Central memory CD4-positive, alpha-beta T cell (primary cell): ENCODE measurements at places on chromosomes 6 and 20.

DNA sequence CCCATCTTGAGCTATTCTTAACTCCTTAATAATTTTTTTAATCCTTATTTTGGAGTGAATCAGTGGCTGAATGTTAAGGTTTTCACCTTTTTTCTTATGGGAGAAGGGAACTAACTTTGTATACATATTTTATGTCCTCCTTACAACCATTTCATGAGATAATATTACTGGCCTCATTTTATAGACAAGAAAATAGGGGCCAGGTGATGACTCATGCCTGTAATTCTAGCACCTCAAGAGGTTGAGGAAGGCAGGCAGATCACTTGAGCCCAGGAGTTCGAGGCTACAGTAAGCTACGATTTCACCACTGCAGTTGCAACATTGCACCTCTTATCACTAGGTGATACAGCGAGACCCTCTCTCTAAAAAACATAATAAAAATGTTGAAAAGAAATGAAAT lies 128.7 kb downstream of the TMEM242 start:
- DNase-seq, result no peak

GRCh38 chr6:157535340-157536222 lies 154.6 kb downstream of the ZDHHC14 start:
- DNase-seq, result peak; percentile 7

- no peak for DNase-seq
Measured at GRCh38 chr20:16760431-16761304, 12.5 kb downstream of the OTOR start.

- no peak for DNase-seq
Measured at GRCh38 chr6:96014846-96015517, 792 bp upstream of the FUT9 start.

- DNase-seq, result no peak
Measured at GRCh38 chr6:138145402-138145801, 16.3 kb upstream of the ARFGEF3 start.

GRCh38 chr6:23797041-23797440 lies 329.0 kb upstream of the NRSN1 start:
- no peak for DNase-seq

DNA sequence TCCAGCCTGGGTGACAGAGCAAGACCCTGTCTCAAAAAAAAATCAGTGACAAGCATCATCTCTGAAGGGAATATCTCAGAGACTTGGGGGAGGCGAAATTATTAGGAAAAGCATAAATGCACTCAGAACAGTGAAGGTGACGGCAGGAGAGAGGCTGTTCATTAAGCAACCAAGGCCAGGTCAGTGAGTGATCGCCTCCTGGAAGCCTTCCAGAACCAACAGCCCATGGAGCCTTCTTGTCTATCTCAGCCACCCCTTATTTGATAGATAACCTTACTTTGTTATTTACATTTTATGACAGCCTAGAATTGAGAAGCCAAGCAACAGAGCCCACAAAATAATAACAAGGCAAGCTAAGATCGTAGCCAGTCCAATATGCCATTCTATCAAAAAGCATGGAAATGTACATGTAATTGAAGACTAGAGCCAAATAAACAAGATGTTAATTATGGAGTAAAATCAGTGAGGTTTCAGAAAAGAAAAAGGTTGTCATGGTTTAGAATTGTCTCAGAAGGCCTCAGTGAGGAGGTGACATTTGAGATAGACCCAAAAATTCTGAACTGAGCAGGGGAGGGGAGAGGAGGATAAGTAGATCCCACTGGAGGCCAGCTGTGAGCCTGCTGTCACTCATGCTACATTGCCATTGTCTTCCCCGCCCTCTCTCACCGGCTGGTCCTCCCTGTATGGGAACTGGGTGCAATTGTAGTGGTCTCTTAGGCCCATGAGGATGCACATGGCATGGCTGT lies 17.8 kb downstream of the BNIP5 start:
- no peak for DNase-seq

DNA sequence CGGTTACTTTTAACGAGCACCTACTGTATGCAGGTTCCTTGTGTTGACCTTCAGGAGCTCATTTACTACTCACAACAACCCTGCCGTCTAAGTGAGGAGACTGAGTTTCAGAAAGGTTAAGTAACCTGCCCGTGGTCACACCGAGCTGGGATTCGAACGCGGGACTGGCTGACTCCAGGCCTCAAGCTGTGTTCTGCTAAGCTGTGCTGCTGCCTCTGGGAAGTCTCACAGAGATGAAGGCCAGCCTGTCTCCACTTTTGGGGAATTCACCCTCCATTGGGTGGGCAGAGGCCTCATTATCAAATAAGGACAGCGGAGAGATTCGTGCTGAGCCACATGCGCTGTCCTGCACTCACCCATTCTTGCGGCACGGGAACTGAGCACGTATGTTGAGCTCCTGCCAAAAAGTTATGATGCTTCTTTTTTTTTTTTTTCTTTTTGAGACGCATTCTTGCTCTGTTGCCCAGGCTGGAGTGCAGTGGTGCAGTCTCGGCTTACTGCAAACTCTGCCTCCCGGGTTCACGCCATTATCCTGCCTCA lies 25.9 kb upstream of the MYT1 start:
- DNase-seq, result no peak

DNA sequence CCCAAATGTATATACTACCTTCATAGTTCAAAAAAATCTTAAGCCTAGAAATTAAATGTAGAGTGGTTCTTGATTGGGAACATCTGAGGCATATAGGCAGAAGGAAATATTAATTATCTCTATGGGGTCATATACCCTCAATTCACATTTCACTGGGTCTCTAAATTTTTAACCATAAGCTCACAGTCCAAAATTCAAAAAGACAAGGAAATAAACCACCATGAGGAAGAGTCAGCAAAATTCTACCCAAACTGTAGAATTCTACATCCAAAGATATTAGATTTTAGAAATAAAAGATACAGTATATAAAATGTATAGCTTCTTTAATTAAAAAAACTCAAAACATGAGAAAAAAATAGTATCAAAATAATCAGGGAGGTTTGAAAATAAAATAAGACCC lies 15.5 kb downstream of the LY86 start:
- no peak for DNase-seq

DNA sequence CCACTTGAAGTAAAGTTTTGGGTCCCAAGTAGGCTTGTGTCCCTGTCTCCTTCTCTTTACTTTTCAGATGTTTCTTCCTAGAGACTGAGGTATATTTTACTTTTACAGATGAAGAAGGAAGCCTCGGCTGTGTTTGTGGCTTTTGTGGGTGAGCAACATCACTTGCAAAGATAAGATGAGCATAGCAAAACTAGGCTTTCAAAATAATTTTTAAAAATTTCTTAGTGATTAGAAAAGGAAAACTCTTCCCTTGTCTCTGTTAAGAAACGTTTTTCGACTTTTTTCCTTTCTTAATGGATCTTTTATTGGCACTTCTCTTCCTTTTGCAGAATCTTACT lies 7.6 kb downstream of the PTPN1 start:
- DNase-seq, result peak; percentile 24

GRCh38 chr6:35919085-35919826 lies 1.6 kb downstream of the SRPK1 start:
- no peak for DNase-seq

DNA sequence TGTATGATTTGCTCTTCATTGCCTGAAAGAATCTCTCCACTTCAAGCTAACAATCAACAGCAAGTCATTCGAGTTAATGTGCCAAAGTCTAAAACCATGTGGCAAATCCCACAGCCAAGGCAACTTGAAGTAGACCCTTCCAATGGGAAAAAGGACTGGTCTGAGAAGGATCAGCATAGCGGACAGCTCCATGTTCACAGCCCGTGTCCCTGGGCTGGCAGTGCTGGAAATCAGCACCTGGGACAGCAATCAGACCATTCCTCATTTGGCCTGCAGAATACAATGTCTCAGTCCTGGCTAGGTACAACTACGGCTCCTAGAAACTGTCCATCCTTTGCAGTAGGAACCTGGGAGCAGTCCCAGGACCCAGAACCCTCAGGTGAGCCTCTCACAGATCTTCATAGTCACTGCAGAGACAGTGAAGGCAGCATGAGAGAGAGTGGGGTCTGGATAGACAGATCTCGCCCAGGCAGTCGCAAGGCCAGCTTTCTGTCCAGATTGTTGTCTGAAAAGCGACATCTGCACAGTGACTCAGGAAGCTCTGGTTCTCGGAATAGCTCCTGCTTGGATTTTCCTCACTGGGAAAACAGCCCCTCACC lies 1.1 kb downstream of the GJA10 start:
- no peak for DNase-seq

DNA sequence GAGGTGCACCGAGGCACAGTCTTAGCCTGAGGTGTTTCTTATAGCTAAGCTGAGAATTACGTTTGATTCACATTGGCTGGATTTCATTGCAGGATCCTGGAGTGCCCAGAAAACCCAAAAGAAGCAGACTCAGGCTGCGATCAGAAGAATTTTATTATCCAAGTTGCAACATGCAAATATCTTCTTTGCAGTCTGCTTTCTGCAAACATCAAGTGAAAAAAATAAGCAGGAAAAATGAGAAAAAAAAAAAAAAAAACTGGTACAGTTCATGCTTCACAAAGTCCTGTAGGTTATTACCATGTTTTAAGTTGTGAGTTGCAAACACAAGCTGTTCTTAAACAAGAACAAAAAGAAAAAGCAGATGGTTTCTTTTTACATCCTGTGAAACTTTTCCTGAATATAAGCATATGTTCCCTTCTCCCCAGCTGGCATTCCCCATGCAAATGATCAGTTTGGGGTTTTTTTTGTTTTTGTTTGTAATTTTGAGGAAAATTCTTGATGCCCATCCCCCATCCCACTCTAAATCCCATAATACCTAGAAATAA lies 349.0 kb downstream of the CBLN4 start:
- DNase-seq, result no peak

GRCh38 chr6:89021629-89022028 lies 58.2 kb upstream of the RNGTT start:
- DNase-seq, result no peak

- DNase-seq, result no peak
Measured at GRCh38 chr20:54158226-54158625, 15.6 kb downstream of the CYP24A1 start.

GRCh38 chr6:170024940-170025339 lies 265.9 kb downstream of the DLL1 start:
- no peak for DNase-seq

DNA sequence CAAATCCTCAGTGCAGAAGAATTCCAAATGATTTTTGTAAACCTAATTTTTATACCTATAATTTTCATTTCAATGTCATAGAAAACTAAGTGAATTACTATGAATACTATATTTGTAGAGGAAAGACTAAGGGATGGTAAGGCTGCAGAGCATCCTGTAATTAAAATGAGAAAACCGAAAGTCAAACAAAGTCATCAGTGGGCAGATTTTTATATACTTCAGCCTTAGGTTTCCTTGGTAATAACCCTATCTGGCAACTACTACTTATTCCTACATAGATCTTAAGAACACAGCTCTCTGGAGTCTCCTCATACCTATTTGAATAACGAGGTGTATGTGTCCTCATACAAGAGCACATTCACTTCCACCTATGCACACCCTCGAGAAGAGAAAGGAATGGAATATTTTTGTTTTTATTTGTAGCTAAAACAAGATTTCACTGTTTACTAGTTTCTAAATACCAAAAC lies 117.9 kb upstream of the SGK1 start:
- DNase-seq, result no peak

GRCh38 chr6:14321992-14322772 lies 204.6 kb downstream of the CD83 start:
- no peak for DNase-seq

- no peak for DNase-seq
Measured at GRCh38 chr6:5250911-5251310, 9.8 kb downstream of the LYRM4 start.

DNA sequence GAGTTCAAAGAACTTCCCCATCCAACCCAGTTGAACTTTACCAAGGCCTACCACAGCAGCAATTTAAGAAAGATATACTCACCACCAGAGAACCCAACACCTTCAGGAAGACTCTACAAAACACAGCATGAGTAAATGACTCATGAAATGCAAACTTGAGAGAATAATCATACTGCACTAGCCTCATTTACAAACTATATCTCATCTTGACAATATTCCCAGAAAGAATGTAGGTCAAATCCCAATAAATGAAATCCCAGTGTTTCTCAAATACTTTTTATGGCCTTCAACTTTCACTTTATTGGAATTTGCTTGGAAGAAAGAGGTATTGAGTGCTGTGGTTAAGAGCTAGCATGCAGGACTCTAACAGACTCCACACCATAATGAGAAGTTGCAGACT lies 60.0 kb downstream of the FYN start:
- no peak for DNase-seq

DNA sequence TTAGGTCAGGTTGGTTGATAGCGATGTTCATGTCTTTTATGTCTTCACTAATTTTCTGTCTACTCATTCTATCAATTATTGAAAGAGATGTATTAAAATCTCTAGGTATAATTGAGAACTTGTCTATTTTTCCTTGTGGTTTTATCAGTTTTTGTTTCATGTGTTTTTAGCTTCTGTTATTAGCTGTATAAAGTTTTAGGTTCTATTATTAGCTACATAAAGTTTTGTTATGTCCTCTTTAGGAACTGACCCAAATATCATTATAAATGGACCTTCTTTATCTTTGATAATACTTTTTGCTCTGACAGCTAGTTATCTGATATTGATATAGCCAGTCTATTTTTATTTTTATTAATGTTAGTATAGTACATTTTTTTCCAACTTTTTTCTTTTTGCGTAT lies 92.4 kb upstream of the TMEM170B start:
- no peak for DNase-seq

DNA sequence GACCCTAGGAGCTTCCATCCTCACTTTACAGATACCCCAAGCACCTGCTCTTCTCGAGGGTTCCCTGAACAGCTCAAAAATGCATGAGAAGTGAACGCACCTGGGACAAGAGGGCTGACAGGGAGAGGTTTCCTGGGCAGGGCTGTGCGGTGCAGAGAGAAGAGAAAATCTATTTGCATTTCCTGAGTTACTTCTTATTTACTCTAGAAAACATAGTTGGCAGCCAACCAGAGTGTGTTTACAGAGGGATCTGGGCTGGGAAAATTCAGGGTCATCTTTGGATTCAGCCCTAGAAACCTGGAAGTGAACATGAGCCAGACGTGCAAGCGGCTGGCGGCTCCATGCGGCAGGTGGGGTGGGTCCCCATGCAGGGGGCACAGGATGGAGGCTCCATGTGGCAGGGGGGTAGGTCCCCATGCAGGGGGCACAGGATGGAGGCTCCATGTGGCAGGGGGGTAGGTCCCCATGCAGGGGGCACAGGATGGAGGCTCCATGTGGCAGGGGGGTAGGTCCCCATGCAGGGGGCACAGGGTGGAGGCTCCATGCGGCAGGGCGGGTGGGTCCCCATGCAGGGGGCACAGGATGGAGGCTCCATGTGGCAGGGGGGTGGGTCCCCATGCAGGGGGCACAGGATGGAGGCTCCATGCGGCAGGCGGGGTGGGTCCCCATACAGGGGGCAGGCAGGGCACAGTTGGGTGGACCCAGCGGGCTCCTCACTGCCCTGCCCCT lies 342.0 kb downstream of the TAF4 start:
- DNase-seq, result no peak

GRCh38 chr6:165183496-165184140 lies 125.8 kb downstream of the C6orf118 start:
- no peak for DNase-seq

GRCh38 chr6:152571089-152571488 lies 66.1 kb downstream of the SYNE1 start:
- no peak for DNase-seq
